CD4-positive, alpha-beta T cell treated with Interleukin-17A for 4 hours (primary cell): ENCODE measurements at places on chromosomes 1 and 21.

DNA sequence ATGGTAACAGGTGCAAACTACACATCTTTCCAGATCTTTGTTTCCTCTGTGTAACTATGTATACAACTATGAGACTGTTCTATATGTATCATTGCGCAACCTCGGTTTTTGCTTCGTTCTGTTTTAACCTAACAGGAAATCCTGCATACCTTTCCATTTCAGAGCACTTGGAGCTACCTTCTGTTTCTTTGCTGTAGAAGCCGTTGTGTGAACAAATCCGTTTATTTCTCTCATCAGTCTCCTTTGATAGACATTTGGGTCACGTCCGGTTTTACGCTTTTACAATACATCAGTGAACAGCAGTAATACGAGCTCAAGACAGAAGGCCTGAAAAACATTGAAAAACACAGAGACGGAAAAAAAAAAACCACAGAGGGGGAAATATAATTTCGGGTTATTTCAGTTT, 10.5 kb downstream of the ATP5IF1 start:
- DNase-seq = peak; percentile 49

DNA sequence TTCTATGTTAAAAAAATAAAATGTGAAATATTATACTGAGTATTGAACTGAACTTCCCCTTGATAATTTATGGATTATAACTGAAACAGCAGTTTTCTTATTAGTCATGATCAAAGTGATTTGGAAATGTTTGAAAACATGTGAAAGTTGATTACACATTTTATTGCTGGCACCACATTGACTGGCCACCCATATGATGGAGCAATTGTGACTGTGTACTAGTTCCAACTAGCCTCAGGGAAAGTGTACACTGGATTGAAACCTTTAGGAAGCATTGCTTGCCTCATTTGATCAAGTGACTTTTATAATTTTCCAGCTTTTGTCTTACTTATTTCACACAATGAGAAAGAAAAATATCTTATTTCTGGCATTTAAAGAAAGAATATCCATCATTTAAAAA, 128.0 kb upstream of the ADGRL2 start:
- DNase-seq = no peak

DNA sequence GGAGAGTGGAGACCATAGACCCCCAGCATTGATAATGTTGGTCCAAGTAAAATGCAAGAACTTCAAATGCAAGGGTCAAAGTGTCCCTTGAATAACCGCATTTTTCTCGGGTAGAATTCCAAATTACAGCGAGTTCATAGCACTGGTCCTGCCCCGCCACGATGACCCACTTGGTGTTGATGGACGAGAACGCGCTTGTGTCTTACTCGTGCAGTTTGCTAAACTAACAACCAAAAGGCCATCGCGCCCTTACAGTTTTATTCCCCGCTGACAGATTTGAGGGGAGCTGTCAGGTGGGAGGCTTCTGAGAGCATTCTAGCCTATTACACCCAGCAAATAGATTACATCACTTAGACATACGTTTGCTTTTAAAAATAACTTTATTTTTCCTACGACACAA, 17.3 kb upstream of the TSPEAR start:
- no peak for DNase-seq

- peak; percentile 55 for DNase-seq
Measured at GRCh38 chr1:30379684-30380624, 343.4 kb downstream of the MATN1 start.

GRCh38 chr1:108107658-108108057, 92.5 kb downstream of the SLC25A24 start:
- DNase-seq = peak; percentile 16

GRCh38 chr21:42535602-42536171, 22.0 kb downstream of the SLC37A1 start:
- DNase-seq = no peak

- DNase-seq = no peak
Measured at GRCh38 chr1:247111700-247112478, 7.7 kb upstream of the ZNF669 start.

DNA sequence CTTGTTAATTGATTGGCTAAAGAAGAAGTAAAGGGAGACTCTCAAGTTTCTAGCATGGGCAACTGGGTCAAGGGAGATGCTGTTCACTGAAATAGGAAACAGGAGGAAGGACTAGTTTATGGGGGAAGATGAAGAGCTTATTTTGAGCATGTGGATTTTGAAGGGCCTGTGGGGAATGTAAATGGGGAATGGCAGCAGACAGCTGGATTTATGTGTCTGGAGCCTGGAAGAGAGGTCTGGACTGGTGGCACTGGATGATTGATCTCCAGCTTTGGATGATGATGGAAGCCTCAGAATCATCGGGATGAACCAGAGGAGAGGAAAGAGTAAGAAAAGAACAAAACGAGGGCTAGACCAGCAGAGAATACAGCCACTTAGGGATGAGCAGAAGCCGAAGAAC, 54.9 kb upstream of the ENAH start:
- DNase-seq = no peak

DNA sequence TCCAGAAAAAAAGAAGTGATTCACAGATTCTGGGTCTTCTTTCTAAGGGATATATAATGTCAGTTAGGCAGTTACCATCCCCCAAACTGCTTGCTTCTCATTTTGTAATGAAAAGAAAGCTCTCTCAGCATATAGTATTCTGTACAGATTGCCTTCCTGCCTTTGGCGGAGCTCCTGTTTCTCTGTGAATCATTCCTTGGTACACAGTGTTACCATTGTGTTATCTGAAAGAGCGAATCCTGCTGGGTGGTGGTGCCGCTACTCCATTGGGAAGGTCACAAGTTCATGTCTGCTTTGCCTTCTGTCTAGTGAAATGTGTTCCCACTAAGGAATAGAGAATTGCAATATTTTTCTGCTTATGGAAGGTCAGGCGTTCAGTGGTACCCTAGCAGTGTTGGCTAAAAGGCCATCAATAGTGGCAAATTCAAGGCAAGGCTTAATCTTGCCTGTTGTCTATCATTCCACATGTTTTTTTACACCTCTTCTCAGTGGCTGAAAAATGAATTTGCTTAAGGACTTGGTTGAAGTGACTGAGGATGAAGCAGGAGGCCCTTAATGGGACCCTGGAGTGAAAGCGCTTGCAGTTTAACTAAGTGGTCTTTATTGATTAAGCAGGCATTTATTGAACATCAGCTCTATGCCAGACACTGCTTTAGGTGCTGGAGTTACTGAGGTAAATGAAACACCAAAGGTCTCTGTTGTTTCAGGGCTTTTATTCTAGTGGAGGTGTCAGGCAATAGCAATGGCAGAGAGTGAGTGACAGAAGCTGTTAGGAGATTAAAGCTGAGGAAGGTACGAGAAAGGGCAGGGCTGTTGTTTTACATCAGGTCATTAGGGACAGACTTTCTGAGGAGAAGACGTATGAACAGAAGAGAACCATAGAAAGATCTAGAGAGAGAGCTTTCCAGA, 186.7 kb downstream of the PDE4B start:
- DNase-seq = no peak

- DNase-seq = no peak
Measured at GRCh38 chr1:116292929-116293725, 79.9 kb upstream of the ATP1A1 start.

- no peak for DNase-seq
Measured at GRCh38 chr21:37268186-37268503, 1.0 kb upstream of the VPS26C start.

GRCh38 chr1:33371334-33371733, 50.4 kb upstream of the A3GALT2 start:
- no peak for DNase-seq

GRCh38 chr1:47650205-47650604, 212.4 kb downstream of the FOXD2 start:
- DNase-seq = no peak

DNA sequence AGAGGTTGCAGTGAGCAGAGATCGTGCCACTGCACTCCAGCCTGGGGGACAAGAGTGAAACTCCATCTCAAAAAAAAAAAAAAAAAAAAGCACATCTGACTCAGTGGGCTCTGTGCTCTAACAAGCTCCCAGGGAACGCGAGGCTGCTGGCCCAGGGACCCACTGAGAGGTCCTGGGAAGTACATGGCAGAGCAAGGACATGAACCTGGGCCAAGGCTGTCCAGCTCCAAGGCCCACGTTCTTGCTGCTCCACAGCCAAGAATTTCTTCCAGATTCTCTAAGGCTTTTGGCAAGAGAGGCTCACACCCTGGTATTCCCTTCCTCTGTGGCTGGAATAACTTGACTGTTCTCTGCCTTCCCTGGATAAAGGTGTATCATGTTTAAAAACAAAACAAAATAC, 15.4 kb upstream of the AGTRAP start:
- no peak for DNase-seq

DNA sequence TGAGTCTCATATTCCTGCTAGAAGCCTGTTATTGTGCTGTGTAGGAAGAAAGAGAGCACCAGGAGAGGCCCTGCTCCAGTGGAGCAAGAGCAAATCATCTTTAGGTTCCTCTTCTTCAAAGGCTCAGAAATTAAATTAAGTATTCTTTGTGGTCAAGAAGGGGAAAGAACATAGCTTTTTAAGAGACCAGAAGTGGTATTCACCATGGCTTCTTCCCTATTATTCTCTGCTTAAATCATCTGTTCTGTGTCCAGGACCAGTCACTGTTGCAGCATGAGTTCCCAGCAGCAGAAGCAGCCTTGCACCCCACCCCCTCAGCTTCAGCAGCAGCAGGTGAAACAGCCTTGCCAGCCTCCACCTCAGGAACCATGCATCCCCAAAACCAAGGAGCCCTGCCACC, 1.1 kb downstream of the SPRR1B start:
- no peak for DNase-seq

- no peak for DNase-seq
Measured at GRCh38 chr1:192756847-192757246, 52.0 kb upstream of the RGS2 start.

GRCh38 chr1:230109895-230110667, 43.0 kb downstream of the GALNT2 start:
- peak; percentile 69 for DNase-seq

DNA sequence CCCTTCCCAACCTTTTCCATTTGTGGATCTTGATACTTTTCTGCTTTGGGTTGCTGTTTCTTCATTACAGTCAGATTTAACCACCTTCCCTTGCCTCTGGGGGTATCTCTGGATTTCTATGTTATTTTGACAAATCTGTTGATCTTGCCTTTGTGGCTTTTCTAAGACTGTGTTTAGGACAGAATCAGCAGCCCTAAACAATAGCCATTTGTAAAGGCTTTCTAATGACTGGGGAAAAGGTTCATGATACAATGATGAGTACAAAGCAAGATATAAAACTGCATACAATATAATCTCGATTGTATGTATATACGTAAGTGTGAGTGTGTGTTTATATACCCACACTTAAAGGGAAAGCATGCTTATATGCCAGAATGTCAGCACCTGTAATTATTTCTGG, 27.8 kb downstream of the FAM20B start:
- DNase-seq = no peak

DNA sequence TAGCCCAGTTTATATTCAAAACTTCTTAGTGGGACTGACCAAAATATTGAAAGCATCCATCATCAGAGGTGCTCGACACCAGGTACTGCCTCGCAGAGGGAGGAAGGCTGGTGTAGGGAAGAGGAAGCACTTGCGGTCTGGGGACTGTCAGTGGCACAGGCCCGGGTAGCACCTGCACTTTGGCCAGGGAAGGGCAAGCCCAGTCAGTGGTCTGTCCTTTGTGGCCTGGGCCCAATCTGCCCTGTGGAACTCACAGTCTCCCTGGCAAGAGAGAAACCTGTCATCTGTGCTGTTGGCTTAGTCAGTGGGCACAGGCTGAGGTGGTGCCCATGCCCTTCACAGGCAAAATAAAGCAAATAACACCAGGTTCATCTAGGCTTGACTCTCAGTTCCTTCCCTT, 77.4 kb downstream of the SYT6 start:
- DNase-seq = no peak

GRCh38 chr1:183230413-183230812, 44.3 kb downstream of the LAMC2 start:
- DNase-seq = no peak

- DNase-seq = no peak
Measured at GRCh38 chr1:223514644-223515043, 121.4 kb downstream of the CCDC185 start.

- DNase-seq = no peak
Measured at GRCh38 chr1:221075911-221076310, 196.7 kb downstream of the HLX start.

DNA sequence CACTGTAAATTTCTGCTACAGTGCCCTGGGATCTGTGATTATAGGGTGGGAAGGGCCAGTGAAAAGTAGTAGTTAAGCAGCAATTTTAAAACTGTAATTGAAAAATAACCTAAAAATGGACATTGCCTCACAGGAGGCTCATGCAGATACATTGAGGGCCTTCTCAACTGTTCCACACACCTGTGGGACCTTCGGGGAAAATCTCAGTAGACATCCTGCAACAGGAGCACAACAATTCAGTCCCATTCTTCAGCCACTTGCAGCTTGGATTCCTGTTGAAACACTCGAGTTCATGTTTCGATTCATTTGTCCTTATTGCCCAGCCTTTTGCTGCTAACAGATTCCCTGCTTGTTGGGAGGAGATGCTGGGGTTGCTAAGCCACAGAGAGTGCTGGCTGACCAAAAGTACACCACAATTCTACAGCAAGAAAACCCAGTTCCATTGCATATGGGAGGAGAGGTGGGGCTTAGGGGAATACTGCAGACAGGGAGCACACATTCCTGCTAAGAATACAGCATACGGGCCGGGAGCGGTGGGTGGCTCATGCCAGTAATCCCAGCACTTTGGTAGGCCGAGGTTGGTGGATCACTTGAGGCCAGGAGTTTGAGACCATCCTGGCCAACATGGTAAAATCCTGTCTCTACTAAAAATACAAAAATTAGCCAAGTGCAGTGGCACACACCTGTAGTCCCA, 4.5 kb downstream of the TMCC2 start:
- DNase-seq = no peak

GRCh38 chr1:155002464-155003226, at the start of gene ZBTB7B:
TSS of gene ZBTB7B (plus strand) at chr1:155002802. CDS start at chr1:155014661, 11,859 bp downstream.
- DNase-seq = no peak

DNA sequence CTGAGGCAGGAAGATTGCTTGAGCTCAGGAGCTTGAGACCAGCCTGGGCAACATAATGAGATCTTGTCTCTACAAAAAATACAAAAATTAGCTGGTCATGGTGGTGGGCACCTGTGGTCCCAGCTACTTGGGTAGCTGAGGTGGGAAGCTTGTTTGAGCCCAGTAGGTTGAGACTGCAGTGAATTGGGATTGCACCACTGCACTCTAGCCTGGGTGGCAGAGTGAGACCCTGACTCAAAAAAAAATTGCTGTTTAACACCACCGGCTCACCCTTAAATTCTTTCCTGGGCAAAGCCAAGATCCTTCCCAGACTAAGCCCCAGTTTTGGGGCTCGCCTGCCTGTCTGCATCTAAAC, 6.6 kb upstream of the NSUN4 start:
- DNase-seq = no peak

GRCh38 chr1:40777224-40777970, 6.2 kb upstream of the KCNQ4 start:
- no peak for DNase-seq

DNA sequence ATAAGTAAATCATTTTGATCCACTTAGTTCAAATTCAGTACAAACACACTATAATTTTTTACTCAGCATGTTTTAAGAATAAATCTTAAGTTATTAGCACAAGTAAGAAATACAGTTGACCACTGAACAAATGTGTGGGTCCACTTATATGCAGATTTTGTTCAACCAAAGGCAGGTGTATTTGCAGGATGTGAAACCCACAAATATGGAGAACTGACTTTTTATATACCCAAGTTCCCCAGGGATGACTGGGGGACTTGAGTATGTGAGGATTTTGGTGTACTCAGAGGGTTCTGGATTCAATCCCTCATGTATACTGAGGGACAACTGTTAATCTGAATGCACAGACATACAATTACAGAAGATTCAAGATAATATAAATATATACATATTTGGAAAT, 25.7 kb upstream of the ERICH3 start:
- DNase-seq = no peak
